ENCODE measurements at places on chromosomes 1 and 21.

DNA sequence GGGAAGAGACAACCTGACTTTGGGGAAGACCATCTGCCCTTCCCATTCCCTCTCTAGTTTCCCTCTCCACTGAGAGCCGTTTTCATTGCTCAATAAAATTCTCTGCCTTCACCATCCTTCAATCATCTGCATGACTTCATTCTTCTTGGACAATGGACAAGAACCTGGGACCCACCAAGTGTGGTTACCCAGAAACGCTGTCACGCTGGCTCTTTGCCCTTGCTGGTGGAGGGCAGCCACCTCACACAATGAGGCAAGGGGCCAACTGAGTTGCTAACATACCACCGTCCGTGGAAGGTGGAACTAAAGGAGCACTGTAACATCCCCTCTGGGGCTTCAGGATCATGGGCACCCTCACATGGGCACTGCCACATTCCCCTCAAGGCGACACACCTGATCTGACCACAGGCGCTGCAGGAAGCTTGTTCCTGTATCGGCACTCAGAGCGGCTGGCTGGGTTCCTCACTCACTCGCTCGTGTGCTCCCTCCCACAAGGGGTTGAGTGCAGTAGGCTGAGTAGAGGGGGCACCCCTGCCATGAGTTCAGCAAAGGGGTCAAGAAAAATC is 652.4 kb downstream of the PLPP3 start:
- DNase-seq = no peak

DNA sequence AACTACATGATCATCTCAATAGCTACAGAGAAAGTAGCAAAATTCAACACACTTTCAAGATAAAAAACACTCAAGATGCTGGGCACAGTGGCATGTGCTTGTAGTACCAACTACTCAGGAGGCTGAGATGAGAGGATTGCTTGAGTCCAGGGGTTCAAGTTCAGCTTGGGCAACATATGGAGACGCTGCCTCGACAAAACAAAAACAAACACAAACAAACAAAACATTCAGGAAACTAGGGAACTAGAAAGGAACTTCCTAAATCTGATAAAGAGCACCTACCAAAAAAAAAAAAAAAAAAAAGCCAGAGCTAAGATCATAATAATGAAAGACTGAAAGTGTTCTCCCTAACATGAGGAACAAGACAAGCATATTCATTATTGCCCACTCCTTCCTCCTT is 22.8 kb upstream of the RNF186 start:
- no peak for DNase-seq

GRCh38 chr1:187836557-187836956 is 1007.8 kb downstream of the PLA2G4A start:
- no peak for DNase-seq

DNA sequence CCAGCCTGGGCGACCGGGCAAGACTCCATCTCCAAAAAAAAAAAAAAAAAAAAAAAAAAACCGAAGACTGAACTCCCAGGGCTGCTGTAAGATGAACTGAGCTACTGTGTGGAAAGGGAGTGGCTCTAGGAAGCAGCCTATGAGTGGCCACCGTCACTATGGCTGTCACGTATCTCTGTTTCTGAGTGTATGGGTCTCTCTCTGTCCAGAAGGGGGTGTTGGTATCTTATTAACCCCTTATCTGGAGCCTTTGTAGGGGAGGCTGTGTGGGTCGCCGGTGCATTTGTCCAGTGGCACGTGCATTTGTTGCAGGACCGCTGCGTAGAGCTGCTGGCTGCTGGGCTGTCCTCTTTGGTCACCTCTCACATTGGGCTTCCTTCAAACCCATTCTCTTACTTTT is 326.6 kb downstream of the CAMTA1 start:
- DNase-seq = no peak

DNA sequence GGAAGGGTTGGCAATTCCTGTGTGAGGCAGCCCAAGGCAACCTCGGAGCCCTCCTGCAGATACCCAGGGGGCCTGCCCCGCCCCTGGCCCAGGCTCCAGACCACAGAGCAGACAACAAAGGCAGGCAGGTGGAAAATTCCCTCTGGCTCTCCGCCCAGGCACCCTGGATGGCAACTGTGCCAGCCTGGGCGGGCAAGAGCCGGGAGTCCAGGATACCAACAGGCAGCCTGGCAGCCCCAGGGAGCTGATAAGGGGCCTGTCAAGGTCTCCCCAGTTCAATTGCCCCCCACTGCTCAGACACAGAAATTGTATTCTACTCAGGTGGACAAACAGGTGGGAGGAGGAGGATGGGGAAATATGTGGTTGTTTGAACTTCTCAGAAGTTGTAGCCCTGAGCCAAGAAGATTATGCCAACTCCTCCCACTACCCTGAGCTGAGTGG is 15.4 kb upstream of the GPR37L1 start:
- DNase-seq = no peak

- no peak for DNase-seq
Observed at GRCh38 chr1:186518822-186519381, 58.0 kb upstream of the PDC start.

DNA sequence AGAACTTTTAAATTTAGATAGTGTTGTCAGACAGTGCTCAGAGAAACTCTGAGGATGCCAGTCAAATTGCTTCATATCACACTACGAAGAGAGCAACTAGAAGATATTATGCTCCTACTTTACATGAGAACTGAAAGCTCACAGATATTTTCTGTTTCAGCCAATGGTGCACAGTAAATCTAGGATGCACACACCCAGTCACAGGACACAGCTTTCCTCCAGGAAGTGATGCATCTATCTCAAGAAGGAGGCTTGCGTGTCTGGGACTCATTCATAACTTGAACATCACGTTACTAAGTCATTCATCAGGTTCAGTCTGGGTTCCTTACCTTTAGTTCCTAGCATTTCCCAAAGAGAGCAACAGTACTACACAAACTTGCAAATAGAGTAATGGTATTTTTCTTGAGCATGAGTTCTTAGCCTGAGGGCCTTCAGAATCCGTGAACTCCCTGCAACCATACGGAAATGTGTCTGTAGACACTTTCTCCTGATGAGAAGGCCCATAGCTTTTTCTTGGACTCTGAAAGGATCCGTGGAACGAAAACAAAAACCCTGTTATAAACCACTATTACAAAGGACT is 12.2 kb downstream of the ZNF697 start:
- no peak for DNase-seq

DNA sequence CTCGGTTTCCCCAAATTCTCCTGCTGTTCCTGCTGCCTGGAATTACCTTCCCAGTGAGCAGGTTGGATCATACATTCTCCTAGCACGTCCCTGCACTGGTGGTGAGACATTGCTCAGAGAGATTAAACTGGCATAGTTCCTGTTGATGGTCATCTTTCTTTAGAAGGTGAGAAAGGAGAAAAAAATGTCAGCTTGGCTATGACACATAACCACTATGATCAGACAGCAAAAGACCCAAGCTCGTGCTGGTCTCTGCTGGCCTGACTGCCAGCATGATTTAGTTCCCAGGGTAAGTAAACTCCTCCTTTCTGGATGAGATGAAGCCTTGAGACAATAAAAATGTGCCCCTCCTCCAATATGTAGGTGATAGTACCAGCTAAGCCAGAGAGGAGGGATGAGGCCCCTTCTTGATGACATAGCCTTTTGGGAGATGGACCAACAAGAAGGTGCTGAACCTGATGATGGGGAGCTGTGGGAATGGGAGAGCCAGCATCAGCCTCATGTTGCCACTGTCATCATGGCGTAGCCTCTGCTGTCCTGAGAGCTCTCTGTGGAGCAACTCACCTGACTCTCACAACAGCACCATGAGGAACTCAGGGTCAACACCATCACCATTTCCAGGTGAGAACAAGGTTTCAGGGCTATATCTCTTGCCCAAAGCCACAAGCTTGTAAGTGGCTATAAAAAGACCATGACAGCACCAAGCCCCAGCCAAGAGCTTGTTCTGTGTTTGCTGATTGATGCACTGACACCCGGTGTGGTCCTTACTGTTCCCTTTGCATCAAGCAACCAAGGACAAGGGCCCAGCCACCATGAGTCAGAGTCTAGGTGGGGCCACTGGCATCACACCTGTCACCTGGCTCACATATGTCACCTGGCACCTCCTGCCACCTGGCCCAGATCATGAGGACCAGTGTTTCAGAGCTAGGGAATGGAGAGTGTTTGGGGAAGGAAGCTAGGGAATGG is 200.0 kb downstream of the MATN1 start:
- DNase-seq = no peak

DNA sequence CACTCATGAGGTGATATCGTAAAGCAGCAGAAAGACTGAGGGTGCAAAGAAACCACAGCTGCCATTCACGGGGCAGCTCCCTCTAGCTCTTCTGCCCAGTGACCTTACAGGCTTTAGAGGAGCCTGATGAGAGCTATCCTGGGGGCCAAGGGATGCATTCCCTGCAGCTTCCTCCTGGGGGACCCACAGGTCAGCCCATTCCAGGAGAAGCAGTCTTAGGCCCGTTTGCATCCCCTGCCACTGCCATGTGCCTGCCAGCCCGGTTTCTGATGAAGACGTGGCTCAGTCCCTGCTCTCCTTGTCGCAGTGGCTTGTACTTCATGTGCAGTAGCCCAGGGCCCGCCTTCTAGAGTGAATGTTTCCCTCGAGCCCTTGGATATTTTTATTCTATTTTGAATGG is 22.8 kb downstream of the ATP5PO start:
- DNase-seq = no peak

GRCh38 chr1:160114085-160114484 is 1.5 kb upstream of the ATP1A2 start:
- DNase-seq = peak; percentile 81

DNA sequence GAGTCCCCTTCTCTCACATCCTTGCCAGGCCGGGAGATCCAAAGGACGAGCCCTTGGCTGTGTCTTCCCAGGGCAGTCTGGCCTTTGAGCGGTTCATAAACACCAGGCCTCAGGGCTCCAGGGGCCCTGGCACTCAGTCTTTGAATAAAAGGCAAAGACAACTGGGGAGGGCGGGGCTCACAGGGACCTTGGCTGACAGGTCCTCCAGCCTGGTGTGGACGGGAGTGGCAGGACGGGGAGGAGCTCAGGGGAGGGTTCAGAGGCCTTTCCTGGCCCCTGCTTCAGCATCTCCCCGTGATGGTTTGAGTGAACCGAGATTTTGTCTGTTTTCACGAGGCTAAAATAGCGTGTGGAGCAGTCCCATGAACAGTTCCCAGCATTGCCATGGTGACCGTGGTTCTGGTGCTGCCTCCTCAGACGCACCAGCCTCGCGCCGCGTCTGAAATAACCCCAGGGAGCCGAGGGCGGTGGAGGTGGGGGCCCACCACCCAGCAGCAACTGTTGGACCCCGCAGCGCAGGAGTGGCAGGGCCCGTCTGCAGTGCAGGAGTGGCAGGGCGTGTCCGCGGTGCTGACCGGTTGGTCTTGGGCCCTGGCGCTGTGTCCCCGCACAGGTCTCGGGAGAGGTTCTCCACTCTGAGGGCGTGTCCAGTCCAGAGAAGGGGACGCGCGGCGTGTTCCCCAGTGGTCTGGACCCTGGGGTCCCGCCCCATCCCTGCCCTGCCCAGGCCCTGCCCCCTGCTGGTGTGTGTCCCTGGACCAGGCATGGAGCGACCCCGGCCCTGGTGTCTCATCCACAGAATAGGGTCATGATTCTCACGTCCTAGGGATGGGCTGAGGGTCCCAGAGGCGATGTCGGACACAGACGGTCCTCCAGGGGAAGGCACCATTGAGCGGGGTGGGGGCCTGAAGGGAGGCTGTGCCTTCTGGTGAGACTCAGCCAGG is 7.1 kb upstream of the PRKCZ start:
- DNase-seq = no peak

- no peak for DNase-seq
Observed at GRCh38 chr1:15151377-15151806, 2.2 kb upstream of the TMEM51 start.

DNA sequence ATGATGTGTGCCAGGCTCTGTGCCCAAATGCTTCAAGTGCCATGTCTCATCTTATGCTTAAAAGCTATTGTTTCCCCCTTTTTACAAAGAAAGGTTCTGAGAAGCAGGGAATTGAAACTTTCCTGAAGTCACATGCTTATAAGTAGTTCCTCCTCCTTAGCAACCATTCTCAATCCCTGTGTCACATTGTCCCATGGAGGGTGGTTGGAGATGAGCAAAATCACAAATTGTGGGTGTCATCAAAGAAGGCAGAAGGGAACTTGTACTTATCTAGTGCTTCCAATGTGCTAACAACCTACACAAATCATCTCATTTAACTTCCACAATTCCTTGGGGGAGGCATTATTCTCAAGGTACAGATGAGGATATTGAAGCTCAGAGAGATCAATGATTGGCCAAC is 10.1 kb upstream of the ERICH3 start:
- no peak for DNase-seq

All from tibial artery (tissue), 4 donors.